ENCODE measurements at places on chromosomes 3 and 15.

DNA sequence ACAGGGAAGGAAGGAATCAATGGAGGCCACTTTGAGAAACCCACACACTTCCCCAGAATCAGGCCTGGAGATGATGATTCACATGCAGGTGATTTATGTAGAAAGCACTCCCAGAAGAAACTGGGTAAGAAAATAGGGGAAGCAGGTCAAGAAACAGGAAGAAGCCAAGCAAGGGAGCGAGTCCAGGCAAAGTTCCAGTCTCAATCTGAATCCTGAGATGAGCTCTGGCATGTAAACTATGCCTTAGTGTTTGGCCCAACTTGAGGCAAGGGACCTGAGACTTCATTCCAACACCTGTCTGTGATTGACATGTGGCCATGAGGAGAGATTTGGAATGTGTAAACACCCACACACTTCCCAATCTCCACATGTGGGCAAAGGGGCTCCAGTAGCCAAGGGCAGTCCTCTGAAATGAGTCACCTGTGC, 61.6 kb upstream of the CTNNB1 start:
- no peak for DNase-seq

- no peak for DNase-seq
Measured at GRCh38 chr3:123790254-123791072, 93.7 kb downstream of the MYLK start.

- no peak for DNase-seq
Measured at GRCh38 chr15:34738002-34738401, 16.8 kb downstream of the GJD2 start.

GRCh38 chr15:35545316-35545823, 595 bp downstream of the DPH6 start:
- no peak for DNase-seq

DNA sequence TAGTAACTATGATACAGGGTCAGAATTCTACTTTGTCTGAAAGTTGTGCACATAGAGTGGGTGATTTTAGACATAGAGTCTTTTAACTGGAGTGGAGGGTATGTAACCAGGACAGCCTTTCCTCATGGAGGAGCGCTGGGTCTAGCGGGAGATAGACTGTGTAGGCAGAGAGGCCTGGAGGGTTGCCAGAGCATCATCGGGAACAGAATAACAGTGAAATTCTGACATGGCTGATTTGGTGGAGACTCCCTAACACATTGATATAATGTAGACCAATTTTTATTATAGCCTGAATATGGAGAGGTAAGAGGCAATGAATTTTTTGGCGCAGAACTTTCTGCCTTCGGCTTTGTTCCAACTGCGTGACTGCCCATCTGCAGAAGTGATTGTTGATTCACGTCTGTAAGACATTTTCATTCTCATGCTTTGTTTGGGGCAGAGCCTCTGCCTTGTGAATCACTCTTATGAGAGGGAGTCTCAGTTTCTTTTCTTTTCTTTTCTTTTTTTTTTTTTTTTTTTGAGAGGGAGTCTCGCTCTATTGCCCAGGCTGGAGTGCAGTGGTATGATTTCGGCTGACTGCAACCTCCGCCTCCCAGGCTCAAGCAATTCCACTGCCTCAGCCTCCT, 16.0 kb downstream of the LPP start:
- DNase-seq: no peak

GRCh38 chr3:185813691-185814215, 11.1 kb downstream of the IGF2BP2 start:
- DNase-seq: no peak

DNA sequence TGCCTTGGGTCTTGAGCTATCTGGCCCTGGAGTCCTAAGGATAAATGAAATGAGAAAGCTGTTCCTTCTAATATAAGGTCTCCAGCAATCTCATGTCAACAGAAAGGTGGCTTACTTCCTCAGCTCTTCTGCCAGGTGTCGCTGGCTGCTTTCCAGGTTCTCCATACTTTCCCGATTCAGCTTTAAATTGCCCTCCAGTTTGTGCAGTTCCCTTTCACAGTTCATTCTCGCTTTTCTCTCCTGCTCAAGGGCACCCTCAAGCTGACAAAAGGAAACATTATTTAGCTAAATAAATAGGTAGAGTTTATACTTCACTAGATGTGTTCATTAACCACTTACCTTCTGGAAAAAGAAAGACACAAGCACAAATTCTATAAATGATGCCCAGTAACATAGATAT, 73.0 kb downstream of the MYH15 start:
- no peak for DNase-seq
